ENCODE measurements at places on chromosomes 2 and 18. TPM values are rescaled to one million over a fixed set of nuclear protein-coding genes. Genes with fewer than 3 reads are reported as not detected.

- H3K36me3 ChIP-seq = peaks cover 6% of the 10 kb centered on the region
- no peak overlapping the region for H3K27ac ChIP-seq
- no peaks in the 10 kb centered on the region for H3K27me3 ChIP-seq
- no peak overlapping the region for H3K4me3 ChIP-seq
Measured at GRCh38 chr2:152166633-152167032, 8.9 kb downstream of the STAM2 start.

DNA sequence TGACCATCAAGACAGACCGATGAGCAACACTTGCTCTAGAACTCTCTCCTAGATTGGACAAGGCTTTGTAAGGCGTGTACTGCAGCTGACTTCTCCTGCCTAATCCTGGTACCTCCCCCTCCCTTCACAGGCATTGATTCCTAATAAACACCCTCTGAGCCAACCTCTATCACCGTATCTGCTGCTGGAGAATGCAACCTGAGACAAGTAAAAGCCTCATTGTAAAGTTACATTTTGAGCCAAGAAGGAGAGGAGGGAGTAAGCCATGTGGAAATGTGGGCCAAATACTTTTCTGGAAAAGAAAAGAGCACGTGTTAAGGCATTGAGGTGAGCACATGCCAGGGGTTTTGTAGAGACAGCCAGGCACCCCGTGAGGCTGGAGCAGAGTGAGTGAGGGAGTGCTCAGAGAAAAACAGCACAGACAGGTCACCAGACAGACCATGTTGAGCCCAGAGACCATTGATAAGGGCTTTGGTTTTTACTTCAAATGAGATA lies 2.6 kb upstream of the WDFY1 start:
- H3K4me3 ChIP-seq = no peak overlapping the region
- no peaks in the 10 kb centered on the region for H3K27me3 ChIP-seq
- H3K27ac ChIP-seq = peak overlapping the region; percentile 14
- DNase-seq = no peak
- peaks cover 72% of the 10 kb centered on the region for H3K4me1 ChIP-seq
- peaks cover 10% of the 10 kb centered on the region for H3K36me3 ChIP-seq

CAPN14 gene
- total RNA-seq = 0.20 TPM

GRCh38 chr2:110848519-110849030 lies 116.2 kb downstream of the ACOXL start:
- H3K27ac ChIP-seq = peak overlapping the region; percentile 77
- peaks cover 11% of the 10 kb centered on the region for H3K36me3 ChIP-seq
- H3K4me3 ChIP-seq = no peak overlapping the region
- H3K4me1 ChIP-seq = peaks cover 91% of the 10 kb centered on the region
- DNase-seq = no peak
- H3K27me3 ChIP-seq = peaks cover 4% of the 10 kb centered on the region

- H3K27ac ChIP-seq = no peak overlapping the region
- H3K27me3 ChIP-seq = no peaks in the 10 kb centered on the region
- no peaks in the 10 kb centered on the region for H3K36me3 ChIP-seq
- DNase-seq = no peak
Measured at GRCh38 chr18:28331551-28331950, 154.6 kb upstream of the CDH2 start.

DNA sequence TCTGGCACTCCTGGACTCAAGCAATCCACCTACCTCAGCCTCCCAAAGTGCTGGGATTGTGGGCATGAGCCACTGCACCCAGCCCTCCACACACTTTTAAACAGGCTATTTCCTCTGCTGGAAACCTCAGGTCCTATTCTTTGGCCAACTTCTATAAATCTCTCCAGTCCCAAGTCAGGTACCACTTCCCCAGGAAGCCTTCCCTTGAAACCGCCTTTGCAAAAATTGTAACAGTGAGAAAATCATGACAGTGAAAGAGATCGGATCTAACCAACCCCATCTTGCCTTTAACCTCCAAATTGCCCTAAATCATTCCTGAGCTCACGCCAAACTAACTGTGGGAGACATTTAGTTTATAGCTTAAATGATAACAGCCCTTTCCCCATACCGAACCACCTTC lies 67.3 kb upstream of the CABLES1 start:
- no peak for DNase-seq
- H3K36me3 ChIP-seq = peaks cover 19% of the 10 kb centered on the region
- peaks cover 47% of the 10 kb centered on the region for H3K4me1 ChIP-seq

DNA sequence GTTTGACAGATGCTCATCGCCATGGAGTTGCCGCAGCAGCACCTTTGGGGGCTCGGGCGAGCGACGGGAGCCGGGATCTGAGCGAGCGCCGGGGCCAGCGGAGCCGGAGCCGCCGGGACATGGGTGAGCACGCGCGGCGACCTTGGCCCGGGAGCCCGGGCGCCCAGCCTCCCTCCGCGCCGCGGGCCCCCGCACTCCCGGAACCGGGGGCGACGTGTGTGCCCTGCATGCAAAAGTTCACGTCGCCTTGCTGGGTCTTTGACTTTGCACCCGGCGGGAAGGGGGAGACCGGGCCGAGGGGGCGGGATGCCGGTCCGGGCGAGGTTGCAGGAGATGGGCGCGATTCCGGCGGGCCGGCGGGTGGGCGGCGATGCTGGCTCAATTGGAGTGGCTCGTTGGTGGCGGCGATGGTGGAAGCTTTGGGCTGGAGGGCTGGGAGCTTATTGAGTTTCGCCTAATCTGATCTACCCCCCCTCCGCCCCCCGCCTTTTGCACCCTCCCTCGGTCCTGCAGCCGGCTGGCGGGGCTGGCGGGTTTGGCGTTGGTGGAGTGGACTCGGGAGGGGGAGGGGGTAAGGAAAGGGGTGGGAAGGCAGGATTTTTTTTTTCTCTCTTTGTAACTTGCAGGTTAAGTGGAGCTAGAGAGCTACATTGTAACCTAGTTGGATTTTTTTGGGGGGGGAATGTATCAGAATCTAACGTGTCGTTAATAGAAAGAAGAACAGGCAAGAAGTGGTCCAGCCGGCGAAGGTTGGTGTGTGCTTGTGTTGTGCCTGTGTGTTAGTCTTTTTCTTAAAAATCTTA lies at the start of gene SETBP1:
Gene SETBP1, plus strand, starts transcription at position 616 of the 803 bp plus-strand sequence. CDS start 20,459 bp downstream, outside the sequence.
- no peak within 1 kb of the TSS for H3K4me3 ChIP-seq
- peak; percentile 32 for DNase-seq

DNA sequence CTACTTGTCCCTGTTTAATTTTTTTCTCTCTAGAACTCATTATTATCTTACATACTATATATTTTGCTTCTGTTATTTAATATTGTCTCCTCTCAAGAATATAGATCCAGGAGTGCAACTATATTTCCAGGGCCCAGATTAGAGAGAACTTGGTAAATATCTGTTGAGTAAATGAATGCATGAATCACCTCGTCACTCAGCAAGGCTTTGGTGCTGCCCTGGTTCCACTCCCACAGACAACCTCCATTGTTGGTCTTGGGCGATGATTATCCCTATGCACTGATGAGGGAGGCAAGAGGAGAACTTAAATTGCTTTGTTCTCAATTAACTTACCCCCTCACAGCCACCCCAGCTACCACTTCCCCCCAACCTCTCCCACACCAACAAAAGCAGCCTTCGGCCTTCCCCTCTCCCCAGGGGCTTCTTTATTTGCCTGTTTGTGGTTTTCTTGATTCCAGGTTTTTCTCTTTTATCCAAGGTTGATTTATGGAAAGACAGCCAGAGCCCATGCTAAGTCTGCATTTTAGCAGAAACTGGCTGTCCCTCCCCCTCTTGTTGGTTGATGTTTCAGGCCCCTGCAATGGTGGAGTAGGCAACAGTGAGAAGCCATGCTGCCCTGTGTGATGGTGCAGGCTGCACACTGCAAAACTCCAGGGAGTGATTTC lies 17.0 kb upstream of the DIPK1C start:
- no peak overlapping the region for H3K27ac ChIP-seq

CRIM1 gene
- 15.3 TPM for total RNA-seq

DSG1 gene
- total RNA-seq = not detected

ALMS1 gene
- 19.4 TPM for total RNA-seq

DNA sequence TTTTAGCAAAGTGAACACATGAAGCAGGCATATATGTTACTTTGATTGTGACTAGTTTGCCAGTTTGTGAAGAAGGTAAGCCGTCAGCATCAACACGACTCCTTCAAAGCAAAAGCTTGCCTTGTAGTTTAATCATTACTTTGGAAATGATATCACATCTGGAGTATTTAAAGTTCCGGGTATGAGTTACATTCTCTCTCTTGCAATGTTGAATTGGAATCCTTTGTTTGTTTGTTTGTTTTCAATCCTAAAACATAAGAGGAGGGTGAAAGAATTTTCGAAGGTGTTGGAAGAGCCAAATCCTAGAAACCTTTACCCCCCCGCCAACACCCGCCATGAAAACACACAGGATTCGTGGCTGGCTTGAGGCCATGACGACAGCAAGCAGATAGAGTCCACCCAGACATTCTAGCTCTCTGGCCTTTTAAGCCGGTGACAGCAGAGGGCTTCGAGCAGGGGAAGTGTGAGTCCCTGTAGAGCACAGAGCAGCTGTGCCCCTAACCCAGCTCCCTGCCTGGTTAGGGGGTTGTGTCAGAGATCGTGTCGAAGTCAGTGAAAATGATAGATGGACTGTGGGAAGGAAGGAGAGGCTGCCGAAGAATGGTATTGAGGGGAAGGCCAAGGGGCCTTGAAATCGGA lies 103.8 kb upstream of the SMIM21 start:
- H3K4me1 ChIP-seq = no peaks in the 10 kb centered on the region
- peaks cover 2% of the 10 kb centered on the region for H3K27me3 ChIP-seq
- no peak for DNase-seq
- no peak overlapping the region for H3K4me3 ChIP-seq
- H3K27ac ChIP-seq = no peak overlapping the region

- H3K27ac ChIP-seq = no peak overlapping the region
- no peak for DNase-seq
- H3K27me3 ChIP-seq = no peaks in the 10 kb centered on the region
Measured at GRCh38 chr2:32738939-32739338, 111.1 kb downstream of the TTC27 start.

- peaks cover 63% of the 10 kb centered on the region for H3K4me1 ChIP-seq
- H3K4me3 ChIP-seq = no peak overlapping the region
- H3K27me3 ChIP-seq = no peaks in the 10 kb centered on the region
- DNase-seq = no peak
Measured at GRCh38 chr2:9707008-9707407, 76.2 kb upstream of the YWHAQ start.

PIEZO2 gene
- not detected for total RNA-seq

GRCh38 chr2:31973665-31974064 lies 37.1 kb downstream of the MEMO1 start:
- peaks cover 1% of the 10 kb centered on the region for H3K27me3 ChIP-seq
- peaks cover 5% of the 10 kb centered on the region for H3K4me1 ChIP-seq
- DNase-seq = no peak
- H3K36me3 ChIP-seq = peaks cover under 1% of the 10 kb centered on the region
- H3K27ac ChIP-seq = no peak overlapping the region

GRCh38 chr2:101714118-101714517 lies 16.6 kb downstream of the MAP4K4 start:
- H3K27ac ChIP-seq = no peak overlapping the region
- peaks cover 11% of the 10 kb centered on the region for H3K36me3 ChIP-seq
- no peak overlapping the region for H3K4me3 ChIP-seq
- DNase-seq = no peak
- H3K4me1 ChIP-seq = peaks cover 78% of the 10 kb centered on the region

DNA sequence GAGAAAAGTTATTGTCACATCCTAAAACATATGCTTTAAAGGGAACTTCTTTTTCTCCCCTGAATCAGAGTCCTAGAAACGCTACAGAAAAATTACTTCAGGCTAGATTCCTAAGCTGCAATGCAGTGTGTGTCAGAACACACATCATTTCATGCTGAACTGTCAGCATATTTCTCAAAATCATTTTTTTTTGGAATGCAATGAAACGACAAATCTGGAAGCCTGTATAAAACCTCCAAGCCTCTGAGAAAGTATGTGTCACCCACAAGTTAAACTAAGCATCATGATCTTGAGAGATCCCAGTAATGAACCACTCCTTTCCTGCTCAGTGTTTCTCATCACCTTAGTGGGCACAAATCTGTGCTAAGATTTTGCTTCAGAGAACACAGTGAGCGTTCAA lies 276.2 kb downstream of the ZNF521 start:
- H3K27me3 ChIP-seq = no peaks in the 10 kb centered on the region
- H3K4me3 ChIP-seq = no peak overlapping the region

GRCh38 chr2:189350540-189351209 lies 90.6 kb upstream of the WDR75 start:
- no peak for DNase-seq
- no peak overlapping the region for H3K27ac ChIP-seq
- no peaks in the 10 kb centered on the region for H3K27me3 ChIP-seq
- peaks cover 5% of the 10 kb centered on the region for H3K4me1 ChIP-seq
- no peaks in the 10 kb centered on the region for H3K36me3 ChIP-seq

DNA sequence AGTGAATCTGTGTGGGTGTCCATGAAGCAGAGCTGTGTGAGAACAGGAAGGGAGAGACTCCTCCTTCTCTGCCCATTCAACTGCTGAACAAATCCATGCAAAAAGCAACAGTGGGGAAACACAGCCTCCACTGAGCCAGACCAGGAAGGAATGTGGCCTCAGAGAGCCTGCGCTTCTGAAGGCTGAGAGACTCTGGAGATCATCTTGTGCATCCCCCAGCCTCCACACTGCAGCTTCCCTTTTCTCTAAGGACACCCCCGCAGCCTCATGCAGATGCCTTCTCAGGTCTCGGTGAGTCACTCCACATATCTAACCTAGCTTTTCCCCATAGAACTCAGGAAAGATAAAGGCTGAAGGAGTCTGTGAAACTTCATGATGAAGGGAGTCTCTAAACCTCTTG lies 402.9 kb downstream of the TNS1 start:
- DNase-seq = no peak
- peaks cover 4% of the 10 kb centered on the region for H3K27me3 ChIP-seq
- H3K27ac ChIP-seq = no peak overlapping the region

GRCh38 chr2:168620554-168620953 lies 164.5 kb downstream of the CERS6 start:
- H3K36me3 ChIP-seq = no peaks in the 10 kb centered on the region
- H3K4me1 ChIP-seq = no peaks in the 10 kb centered on the region
- H3K27me3 ChIP-seq = no peaks in the 10 kb centered on the region
- no peak overlapping the region for H3K4me3 ChIP-seq
- H3K27ac ChIP-seq = no peak overlapping the region

GRCh38 chr2:221975151-221975550 lies 323.6 kb downstream of the PAX3 start:
- no peak overlapping the region for H3K4me3 ChIP-seq
- H3K27me3 ChIP-seq = no peaks in the 10 kb centered on the region

MATN3 gene
- total RNA-seq = not detected

ZAP70 gene
- 302 TPM for total RNA-seq

PFN4 gene
- not detected for total RNA-seq

DNA sequence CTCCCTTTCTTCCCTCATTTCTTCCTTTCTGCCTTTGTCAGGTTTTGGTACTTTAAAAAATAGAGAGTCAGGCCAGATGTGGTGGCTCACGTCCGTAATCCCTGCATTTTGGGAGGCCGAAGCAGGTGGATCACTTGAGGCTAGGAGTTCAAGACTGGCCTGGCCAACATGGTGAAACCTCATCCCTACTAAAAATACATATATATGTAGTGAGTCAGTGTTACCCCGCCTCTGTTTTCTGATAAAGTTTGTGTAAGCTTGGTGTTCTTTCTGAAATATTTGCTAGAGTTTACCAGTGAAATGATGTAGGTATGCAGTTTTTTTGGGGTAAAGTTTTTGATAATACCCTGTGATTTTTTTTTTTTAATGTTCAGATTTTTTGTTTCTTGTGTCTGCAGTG lies 58.8 kb downstream of the DGKD start:
- H3K4me1 ChIP-seq = peaks cover 73% of the 10 kb centered on the region
- DNase-seq = no peak
- H3K27me3 ChIP-seq = no peaks in the 10 kb centered on the region

GRCh38 chr18:43049021-43049420 lies 66.5 kb downstream of the RIT2 start:
- H3K4me3 ChIP-seq = no peak overlapping the region
- DNase-seq = no peak
- no peaks in the 10 kb centered on the region for H3K4me1 ChIP-seq
- no peaks in the 10 kb centered on the region for H3K36me3 ChIP-seq

Data from activated T-helper 1 cell treated with anti-CD3 and anti-CD28 coated beads, Interleukin-12 subunit alpha, Interleukin-12 subunit beta, Interleukin-2, Interleukin-4 antibody, amounts not matched to agents 30 ng/mL and 10 ng/mL and 1 ng/mL, durations not matched to agents 14 hours and 24 hours and 36 hours (primary cell).